ENCODE measurements at places on chromosomes 5 and 9.

- no peak for DNase-seq
Observed at GRCh38 chr5:93583439-93583767, 381 bp downstream of the NR2F1 start.

- DNase-seq, result no peak
Observed at GRCh38 chr5:79794347-79794746, 104.7 kb downstream of the CMYA5 start.

- DNase-seq, result no peak
Observed at GRCh38 chr5:125175348-125176004, 429.0 kb upstream of the ZNF608 start.

GRCh38 chr9:5945112-5945511 is 54.4 kb downstream of the MLANA start:
- DNase-seq, result no peak

DNA sequence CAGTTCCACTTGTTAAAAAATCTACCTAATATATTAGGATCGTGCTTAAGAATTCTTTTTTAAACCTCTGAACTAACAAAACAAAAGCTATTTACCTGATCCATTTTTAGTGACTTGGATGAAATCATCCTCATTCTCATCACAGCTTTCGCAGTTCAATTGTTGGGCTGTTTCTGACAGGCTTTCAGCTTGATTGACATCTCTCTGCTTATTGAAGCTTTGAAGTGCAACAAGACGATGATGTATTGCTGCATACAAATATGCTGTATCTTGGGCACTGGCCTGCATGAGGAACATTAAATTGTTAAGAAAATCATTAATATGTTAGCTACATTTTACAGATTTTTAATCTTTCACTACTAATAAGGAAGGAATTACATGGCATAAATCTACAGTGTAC is 9.5 kb upstream of the NADK2 start:
- DNase-seq, result no peak

- DNase-seq, result no peak
Observed at GRCh38 chr5:168110384-168110783, 181.1 kb upstream of the WWC1 start.

- no peak for DNase-seq
Observed at GRCh38 chr5:3546028-3546427, 49.6 kb upstream of the IRX1 start.

- DNase-seq, result no peak
Observed at GRCh38 chr5:11785771-11786352, 118.4 kb downstream of the CTNND2 start.

DNA sequence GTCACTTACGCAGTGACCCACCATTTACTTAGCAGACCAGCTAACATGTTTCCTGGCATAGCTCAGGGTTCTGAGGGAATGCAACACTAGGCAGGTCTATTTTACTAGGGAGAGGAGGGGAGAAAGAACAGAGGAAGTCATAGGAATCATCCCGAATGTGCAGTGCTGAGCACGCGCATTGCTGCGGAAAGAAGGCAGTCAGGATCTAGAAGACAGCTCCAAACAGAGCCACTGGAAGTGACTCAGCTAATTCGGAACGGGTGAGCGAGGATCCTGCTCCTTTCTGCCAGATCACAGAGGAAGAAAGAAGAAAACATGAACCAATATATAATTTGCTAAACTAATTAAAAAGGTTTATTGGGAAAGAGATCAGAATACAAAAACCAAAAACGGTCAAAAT is 339.8 kb downstream of the EFNA5 start:
- DNase-seq, result no peak

DNA sequence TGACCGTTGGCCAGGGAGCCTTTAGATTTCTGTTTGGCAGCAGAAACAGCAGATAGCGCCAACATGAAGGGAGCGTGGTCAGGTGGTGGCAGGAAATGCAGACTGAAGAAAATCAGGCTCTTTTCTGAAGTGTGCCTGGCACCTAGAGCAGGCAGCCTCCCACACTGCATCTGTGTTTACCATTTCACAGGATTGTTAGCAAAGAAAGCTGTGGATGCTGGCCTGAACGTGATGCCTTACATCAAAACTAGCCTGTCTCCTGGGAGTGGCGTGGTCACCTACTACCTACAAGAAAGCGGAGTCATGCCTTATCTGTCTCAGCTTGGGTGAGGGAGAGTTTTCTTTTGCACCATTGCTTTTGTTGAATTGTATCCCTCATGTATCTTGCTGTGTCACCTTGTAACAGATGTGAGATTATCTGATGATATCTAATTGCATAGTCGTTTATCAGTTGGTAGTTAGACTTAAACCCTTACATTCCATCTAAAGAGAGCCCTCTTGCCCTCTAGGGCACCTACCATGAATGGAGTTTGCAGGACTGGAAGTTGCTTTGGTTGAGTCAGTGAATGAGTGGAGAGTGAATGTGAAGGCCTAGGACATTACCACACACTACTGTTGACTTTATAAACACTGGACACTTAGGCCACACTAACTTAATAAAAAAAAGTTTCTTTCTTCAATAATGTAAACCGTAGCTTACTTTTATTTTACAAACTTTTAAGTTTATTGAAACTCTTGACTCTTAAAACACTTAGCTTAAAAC is 42.8 kb downstream of the ACO1 start:
- no peak for DNase-seq

DNA sequence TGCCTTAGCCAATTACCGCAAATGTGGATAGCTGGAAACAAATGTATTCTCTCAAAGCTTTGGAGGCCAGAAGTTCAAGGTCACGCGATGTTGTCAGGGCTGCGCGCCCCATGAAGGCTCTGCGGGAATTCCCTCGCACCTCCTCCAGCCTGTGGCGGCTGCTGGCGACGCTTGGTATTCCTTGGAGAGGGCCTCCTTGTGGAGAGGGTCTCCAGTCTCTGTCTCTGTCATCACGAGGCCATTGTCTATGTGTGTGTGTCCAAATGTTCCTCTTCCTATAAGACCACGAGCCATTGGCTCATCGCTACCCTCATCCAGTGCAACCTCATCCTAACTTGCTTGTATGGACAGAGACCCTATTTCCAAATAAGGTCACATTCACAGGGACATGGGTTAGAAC is 97.5 kb downstream of the ANKRD33B start:
- no peak for DNase-seq

DNA sequence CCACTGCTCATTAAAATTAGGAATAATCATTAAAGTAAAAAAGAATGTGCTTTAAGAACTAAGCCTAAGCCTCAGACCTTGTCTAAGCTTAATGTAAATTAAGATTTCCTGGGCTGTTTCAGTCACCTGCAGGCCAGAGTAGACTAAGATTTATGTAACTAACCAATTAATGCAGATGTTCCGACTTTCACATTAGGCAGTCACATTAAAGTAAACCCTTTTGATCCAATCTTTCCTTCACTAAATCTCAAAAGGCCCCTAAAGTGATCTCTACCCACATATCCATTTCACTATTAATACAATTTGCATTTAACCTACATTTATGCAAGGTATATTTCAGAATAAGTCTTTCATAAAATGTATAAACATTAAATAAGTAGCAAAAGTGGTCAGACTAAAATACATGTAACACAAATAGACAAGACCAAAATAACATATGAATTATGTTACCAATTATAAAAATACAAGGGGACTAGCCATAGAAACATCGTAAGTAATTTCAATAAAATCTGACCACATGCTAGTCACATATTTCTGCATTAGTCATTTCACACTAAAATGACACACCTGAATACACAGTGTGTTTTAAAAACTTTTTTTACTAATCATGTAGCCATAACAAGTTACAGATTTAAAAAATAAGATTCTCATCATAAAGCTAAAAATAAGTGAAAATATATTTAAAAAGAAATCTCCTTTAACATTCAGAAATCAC is 7.7 kb downstream of the NR3C1 start:
- no peak for DNase-seq

DNA sequence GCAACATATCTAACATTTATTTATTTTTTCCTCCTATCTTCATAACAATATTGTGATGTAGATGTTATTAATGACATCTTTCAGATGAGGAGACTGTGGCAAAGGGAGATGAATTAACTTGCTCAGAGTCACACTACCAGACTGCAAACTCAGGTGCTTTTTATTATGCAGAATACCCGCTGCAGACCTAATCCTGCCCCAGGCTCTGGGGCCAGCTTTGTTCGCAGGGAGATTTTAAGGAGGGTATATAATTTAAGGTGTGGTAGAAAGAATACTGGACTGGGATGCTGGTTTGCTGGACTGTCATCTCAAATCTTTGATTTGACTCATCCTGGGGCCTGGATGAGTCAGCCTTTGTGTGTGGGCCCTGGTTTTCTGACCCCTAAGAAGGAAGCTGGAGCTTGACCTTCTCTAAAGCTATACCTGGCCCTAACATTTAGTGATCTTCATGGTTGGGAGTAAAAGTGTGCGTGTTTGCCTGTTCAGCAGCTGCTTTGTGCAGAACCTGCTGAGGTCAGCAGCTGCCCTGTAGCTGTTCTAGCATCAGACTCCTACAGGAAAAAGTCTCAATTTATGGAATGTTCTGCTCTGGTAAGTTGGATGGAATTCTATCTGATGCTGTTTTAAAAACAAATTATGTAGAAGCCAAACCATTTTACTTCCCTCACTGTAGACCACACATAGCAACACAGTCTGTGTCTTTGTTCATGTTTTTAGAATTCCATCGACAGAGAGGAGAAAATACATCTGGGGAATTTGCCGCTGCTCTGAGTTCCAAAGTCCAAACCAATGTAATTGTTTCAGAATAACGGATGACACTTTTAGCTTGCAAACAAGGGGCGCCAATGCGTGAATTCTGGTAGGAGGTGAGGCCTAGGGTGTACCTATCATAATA is 4.5 kb downstream of the SLC36A1 start:
- peak; percentile 66 for DNase-seq

- no peak for DNase-seq
Observed at GRCh38 chr9:99377790-99378775, 156.0 kb downstream of the SEC61B start.

DNA sequence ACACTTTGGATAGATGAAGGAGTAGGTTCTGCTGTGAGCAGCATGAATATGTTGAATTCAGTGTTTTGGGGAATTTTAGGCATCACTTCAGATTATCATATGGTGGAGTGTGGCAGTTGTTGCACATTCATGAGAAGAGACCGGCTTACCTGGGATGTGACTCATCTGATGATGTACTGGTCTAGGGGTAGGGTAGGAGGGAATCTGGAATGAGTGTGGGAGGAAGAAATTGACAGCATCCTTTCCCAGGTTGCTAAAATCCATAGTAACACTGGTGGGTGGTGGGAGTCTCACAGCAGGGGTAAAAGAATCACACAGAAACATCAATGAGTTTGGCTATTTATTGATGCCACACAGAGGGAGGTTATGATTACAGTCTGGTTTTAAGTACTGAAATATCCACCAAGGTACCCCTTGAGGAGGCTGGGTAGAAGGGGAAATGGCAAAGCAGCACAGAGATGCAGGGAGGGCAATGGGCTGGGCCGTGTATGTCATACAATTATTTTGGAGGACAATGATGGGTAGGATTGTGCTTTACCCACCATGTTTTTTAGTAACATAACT is 82.5 kb downstream of the TARS1 start:
- DNase-seq, result no peak

GRCh38 chr9:73023025-73023541 is 70.2 kb upstream of the ALDH1A1 start:
- peak; percentile 14 for DNase-seq

DNA sequence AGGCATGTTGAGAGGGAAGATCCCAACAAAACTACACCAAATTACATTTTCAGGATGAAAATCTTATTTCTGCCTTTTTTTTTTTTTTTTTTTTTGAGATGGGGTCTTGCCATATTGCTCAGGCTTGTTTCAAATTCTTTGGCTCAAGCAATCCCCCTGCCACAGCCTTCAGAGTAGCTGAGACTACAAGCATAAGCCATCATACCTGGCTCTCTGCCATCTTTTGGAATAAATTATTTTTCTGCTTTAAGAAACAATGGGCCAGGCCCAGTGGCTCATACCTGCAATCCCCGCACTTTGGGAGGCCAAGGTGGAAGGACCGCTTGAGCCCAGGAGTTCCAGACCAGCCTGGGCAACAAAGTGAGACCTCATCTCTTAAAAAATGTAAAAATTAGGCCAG is 14.3 kb downstream of the AFF4 start:
- no peak for DNase-seq

GRCh38 chr9:124282442-124283227 is 24.9 kb downstream of the NEK6 start:
- no peak for DNase-seq

DNA sequence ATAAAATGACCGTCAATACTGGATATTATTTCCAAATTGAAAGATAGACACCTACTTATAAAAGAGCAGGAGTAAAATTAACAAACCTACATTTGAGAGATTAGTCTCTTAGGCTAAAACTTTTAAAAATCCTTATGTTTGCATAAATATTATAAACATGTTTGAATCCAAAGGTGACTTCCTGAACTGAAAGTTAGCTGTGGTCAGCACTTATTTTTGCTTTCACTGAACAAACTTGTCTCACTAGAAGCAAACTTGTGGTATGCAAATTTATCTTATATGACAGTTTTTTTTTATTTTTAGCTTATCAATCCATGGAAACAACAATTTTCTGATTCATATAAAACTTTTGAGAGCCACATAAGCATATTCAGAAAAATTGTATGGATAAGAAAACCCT is 502.6 kb upstream of the COX7C start:
- DNase-seq, result no peak

DNA sequence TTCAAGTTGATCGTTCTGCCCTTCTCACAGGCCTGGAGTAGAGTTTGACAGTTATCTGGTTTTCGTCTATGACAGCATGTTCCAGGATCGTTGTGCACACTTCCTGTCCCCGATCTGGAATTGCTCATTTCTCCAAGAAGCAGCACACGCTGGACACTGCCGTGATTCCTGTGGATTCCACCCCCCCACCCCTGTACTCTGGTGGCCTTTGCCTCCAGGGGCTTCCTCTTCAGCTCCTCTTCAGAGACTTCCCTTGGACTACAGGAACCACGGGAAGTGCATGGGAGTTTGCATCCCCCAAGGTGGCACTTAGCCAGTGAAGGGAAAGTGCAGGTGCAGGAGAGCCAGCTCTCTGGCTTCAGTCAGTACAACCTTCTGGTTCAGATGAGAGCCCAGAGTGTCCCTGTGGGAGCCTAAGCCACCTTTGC is 160.7 kb downstream of the CACNA1B start:
- DNase-seq, result no peak

Data from GM10248 (cell line).